ENCODE measurements at places on chromosomes 16 and 17.

DNA sequence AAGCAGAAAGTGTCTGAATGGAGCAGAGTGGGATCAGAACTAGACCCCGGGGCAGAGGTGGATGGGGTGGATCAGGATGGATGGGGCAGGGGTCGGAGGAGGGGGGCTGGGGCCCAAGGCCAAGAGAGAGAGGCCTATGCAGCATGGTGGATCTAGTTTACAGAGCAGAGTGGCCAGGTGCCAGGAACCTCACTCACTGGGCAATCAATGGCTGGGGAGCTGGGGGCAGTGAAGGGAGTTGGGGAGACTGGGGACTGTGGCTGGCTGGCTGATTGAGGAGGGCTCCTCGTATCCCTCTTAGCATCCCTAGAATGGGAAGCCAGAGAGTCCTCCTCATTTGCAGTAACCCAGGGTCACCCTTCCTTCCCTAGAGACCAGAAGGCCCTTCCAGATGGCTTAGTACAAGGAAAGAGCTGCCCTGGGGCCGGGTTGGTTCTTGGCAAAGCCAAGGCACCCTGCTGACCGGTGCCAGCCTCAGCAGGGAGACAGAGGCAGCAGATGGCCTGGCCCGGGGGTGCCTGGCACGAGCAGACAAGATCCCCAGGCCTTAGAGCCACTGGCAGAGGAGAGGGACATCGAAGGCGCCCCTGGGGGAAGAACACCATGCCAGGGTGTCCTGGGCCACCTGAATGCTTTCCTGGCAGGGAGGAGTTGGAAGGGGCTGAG is 36.8 kb downstream of the SRCIN1 start:
- DNase-seq = no peak

DNA sequence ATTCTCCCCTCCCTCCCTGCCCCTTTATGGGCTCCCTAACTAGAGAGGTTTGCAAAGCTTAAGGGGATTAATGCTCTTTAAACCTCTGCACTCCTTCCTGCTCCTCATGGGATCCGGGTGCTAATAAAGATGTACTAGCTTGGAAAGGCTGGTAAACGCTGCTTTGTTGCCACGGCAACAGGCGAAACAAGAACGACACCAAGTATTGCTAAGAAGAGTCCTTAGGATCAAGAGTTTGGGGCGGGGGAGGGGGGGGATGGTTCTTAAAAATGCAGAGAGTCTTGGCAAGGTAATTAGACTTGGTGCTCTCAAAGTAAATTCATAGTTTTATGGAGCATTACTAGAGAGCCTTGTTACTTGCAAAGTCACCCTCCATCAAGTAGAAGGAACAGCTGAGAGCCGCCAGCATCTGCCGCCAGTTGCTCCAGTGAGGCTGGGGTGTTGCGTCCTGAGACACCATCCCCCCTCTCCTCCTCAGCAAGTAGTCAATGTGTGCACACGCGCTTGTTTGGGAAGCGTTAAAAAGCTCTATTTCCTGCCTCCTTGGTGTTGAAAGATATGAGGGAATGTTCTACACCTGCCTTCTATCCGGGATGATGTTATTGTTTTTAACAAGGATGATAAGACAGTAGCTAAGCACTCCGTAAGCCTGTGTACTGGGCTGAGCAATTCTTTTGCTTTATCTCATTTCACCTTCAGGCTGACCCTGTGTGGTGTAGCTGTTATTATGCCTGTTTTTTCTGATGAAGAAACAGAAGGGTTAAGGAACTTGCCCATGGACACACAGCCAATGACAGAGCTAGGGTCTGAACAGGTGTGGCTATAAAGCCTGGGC is 190.9 kb downstream of the CCDC182 start:
- DNase-seq = no peak

GRCh38 chr17:78921437-78921971 is 3.7 kb downstream of the TIMP2 start:
- DNase-seq = no peak

DNA sequence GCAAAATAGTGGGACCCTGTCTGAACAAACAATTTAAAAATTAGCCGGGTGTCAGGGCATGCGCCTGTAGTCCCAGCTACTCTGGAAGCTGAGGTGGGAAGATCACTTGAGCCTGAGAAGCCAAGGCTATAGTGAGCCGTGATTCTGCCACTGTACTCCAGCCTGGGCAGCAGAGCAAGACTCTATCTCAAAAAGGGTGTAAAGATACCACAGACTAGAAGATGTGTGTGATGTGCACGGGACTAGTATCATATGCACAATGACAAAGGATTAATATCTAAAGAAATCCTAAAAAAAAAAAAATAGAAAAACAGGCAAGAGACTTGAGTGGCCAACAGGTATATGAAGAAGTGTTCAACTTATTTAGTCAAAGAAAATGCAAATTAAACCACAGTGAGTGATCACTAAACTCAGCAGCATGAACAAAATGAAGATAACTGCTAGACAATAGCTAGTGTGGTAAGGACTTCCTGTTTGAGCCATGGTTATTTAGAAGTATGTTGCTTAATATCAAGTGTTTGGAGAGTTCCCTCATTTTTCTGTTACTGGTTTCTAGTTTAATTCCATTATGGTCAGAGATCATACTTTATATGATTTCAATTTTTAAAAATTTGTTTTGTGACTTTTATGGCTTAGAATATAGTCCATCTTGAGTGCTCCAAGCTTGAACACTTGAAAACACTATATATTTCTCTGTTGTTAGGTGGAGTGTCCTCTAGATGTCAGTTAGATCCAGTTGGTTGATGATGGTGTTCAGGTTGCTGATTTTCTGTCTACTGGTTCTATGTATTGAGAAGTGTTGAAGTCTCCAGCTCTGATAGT is 14.7 kb upstream of the SLX4 start:
- DNase-seq = no peak

- no peak for DNase-seq
Observed at GRCh38 chr17:67993998-67994361, 2.3 kb downstream of the C17orf58 start.

DNA sequence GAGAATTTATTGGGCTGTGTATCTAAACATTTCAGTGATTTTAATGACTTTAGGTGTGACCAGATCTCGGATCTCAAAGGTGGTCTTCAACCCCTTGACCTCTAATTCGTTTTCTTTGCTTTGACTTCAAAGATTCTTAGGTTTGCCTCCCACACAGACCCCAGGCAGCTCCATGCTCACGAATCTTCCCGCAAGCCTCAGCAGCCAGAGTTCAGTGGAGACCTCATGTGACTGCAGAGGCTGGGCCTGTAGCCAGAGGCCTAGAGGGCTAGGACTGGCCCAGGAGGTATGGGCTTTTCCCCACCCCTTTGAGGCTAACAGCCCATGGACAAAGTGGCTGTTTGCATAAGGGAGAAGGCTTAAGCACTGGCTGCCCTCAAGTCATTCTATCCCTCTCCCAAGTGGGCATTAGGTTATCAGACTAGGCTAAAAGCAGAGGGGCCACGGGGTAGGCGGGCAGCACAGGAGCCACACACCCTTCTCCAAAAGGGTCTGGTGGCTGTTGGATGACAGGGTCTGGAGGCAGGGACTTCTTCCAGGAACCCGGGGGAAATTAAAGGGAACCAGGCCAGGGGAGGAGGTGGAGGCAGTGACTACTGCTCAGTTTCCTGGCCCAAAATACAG is 3.0 kb downstream of the HIRIP3 start:
- no peak for DNase-seq
